ENCODE measurements at places on chromosomes 1 and 21.

DNA sequence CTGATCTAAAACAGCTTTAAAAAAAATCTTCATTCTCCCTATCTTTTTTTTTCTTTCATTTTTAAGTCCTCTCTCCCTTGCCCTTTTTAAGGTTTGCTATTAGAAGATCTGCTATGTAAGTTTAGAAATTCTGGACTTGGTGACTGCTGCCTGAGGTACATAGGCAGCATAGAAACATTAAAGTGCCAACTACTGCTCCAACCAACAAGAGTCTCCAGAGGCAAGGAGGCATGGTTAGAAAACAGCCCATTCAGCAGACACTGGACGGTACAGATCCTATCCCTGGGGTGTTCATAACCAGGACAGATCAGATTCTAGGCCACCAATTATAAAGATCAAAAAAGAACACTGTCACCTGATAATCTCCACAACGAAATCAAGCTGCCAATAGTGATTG, 36.6 kb downstream of the GPR3 start:
- no peak for DNase-seq

- no peak for DNase-seq
Measured at GRCh38 chr1:79568411-79568810, 561.9 kb upstream of the ADGRL4 start.

DNA sequence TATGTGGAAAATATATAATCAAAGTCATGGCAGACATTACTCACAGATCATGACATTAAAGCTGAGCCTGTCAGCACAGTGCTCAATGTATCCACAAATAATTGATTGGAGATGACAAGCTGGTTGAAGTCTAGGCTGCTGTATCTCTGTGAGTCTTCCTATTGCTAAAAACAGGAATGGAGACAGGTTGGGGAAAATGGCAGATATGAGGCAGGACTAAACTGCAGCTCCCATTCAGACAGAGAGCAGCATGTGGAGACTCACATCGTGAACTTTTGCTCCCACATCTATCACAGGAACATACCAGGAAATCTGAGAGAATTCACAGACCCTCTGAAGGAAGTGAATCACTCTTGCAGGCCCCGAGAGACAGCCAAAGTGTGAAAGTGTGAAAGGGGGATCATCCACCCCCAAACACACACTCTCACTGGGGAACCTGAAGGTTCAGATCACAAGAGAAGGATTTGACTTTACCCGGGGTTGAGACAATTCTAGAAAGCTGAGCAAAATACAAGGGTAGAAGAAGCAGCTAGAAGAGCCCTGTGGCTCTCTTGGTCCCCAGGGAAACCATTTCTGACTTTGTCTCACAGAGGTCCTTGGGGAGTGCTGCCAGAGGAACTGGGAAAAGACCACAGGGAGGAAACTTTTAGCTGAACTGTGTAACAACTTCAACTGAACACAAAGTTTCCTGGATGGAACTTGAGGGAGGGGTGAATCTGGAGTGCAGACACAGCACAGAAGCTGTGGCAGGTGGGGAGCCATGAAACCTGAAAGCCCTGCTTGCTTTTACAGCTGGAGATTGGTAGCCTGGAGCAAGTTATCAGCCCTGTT, 173.4 kb downstream of the S1PR1 start:
- no peak for DNase-seq

GRCh38 chr1:62514746-62515423, 78.0 kb downstream of the USP1 start:
- DNase-seq: no peak

DNA sequence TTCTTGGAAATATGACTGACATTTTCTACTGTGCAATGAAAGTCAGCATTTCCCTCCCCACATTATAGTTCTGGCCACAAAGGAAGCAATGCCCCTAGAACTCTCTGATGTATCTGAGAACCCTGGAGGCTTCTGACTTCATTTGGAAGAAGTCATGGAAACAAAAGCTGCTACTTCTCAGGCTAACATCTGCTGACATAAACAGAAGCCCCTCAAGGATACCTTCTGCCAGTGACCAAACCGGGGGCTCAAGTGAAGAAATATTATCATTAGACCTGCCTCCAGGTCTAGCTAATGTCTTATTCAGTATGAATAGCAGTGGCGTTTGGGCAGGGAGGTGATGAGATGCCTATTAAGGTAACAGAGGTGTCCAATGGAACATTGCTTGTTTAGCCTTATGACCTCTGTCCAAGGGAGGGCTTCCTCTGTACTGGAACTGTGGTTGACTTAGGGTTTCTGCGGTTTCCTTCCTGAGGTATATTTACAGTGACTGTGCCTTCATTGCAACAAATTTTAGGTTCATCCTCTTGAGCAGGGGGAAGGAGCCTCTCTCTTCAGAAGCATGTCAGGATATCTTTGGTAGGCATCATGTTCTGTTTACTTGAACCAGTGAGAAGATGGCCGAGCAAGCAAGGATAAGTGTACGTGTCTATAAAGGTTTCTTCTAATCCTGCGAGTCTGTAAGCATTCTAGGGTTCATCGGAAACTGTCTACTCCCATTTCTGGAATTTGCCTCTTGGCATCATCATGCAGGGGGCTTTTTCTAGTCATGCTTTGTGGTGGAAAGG, 161.7 kb downstream of the PBX1 start:
- DNase-seq: no peak

GRCh38 chr1:223207293-223208066, 64.4 kb upstream of the TLR5 start:
- no peak for DNase-seq

DNA sequence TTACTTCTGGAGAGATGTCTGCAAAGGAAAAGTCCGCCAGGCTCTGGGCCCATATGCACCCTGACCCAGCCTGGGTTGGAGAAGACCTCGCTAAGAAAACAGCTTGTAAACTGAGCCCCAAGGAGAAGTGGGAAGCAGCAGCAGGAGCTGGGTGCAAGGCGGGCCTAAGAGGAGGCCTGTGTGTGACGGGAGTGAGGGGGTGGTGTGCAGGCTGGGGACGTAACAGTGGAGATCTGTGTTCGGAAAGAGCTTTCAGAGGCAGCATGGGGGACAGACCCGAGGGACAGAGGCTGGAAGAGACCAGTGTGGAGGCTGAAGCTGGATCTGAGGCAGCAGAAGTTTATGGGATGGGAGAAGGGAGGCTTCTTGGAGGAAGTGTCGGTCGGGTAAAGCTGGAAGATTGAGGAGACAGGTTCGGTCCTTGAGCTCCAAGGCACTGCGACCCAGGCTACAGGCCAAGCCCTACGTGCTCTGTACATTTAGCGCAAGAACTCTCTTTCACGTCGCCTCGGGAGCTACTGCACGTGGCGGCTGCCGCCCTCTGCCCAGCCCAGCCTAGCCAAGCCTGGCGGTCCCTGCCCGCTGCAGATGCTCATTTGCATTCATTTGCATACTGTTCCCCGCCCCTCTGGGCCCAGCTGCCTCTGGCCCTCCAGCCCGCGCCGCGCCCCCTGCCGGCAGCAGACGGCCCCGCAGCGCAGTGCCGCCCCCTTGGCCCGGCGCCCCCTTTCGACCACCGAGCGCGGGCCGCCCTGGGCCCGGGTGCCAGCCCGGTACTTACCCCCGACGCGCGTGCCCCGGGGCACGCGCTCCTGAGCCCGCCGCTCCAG, 6.3 kb downstream of the HPCA start:
- DNase-seq: no peak

DNA sequence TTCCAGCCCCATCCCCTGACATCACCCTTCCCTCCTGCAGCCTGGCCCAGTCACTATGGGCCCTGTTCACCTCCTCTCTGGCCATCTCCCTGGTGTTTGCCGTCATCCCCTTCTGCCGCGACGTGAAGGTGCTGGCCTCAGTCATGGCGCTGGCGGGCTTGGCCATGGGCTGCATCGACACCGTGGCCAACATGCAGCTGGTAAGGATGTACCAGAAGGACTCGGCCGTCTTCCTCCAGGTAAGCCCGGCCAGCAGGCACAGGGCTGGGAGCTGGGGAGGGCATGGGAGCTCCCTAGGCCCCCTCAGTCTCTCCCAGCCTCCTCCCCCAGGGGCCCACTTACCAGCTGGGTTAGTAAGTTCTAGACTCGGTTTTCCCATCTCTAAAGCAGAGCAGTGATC, 52.1 kb downstream of the ELK4 start:
- no peak for DNase-seq

GRCh38 chr1:239539051-239539450, 152.7 kb downstream of the CHRM3 start:
- DNase-seq: no peak

- DNase-seq: no peak
Measured at GRCh38 chr1:247845011-247845692, 3.5 kb upstream of the OR11L1 start.

All from activated CD4-positive, CD25-positive, alpha-beta regulatory T cell treated with anti-CD3 and anti-CD28 coated beads, Interleukin-2, amount 50 U/mL, for 16 hours (primary cell).